ENCODE measurements at places on chromosomes 2 and 18.

- DNase-seq: peak; percentile 20
These were observed 194.1 kb downstream of the SS18 start for GRCh38 chr18:25896178-25896780.

GRCh38 chr2:102058293-102058833 is 66.6 kb downstream of the IL1R2 start:
- DNase-seq: no peak

DNA sequence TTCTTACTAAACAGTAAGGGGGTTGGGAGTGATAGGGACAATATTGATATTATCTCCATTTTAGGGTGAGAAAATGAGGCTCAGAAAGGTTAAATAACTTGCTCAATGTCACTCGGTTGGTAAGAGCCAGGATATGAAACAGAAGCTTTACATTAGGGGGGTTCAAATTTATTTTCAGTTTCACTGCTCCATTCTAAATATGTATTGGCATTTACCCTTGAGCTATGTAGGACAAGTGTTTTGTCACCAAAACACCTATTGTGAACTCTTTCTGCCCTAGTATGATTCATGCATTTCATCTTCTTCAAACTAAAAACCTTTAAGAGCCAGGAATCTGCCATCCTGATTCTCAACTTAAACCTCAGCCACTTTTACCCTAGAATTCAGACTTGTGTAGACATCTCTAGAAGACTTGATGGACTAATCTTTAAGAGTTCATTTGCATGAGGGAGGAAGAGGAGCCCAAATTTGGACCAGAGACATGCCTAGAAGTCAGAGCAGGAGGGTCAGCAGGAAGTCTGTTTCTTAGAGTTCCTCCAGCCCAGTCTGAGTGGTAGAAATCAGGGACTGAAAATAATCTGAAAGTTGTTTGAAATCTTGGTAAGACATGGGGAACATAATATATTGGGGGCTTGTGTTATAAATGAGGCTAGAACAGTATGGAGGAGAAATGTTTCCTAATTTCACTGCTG is 129.4 kb upstream of the ATP5MC3 start:
- DNase-seq: no peak

GRCh38 chr2:69950241-69950640 is 11.2 kb downstream of the ASPRV1 start:
- DNase-seq: no peak

DNA sequence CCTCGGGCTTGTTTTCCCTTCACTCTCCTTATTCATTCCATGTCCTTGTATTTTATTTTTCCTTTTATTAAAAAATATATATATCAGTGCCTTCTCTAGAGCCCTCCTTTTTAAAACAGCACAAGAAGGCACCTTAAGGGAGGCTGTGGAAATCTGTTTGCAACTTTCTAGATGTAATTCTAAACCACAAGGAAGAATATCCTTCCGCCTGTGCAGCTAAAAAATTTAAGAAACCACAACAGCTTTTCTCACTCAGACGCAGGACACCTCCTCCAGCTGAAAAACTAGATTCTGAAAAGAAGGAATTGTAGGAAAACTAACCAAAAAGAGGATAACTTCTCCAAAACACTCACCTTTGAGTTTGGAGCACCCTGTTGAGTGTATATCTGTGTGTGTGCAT is 142.2 kb downstream of the BCL11A start:
- DNase-seq: no peak

- no peak for DNase-seq
These were observed 351.4 kb downstream of the LPIN1 start for GRCh38 chr2:12097859-12098258.

- no peak for DNase-seq
These were observed 65.3 kb downstream of the MEMO1 start for GRCh38 chr2:31945572-31945935.

DNA sequence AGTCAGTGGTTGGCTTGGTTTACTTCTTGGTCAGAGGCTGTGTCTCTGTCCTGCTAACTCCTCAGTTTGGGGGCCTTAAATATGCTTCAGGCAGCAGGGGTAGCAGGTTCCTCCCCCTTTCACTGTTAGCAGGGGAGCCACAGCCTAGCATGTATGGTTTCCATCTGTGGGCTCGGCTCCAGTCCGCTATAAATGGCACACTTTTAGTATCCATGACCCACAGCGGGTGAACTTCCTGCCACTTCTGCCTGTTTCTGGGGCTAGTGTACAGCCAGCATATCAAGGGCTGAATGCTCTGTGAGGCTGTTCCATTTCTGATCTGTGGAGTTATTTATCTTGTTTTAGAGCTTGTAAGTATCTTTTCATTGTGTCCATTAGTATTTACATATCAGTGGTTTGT is 58.3 kb downstream of the MRPL33 start:
- DNase-seq: no peak

DNA sequence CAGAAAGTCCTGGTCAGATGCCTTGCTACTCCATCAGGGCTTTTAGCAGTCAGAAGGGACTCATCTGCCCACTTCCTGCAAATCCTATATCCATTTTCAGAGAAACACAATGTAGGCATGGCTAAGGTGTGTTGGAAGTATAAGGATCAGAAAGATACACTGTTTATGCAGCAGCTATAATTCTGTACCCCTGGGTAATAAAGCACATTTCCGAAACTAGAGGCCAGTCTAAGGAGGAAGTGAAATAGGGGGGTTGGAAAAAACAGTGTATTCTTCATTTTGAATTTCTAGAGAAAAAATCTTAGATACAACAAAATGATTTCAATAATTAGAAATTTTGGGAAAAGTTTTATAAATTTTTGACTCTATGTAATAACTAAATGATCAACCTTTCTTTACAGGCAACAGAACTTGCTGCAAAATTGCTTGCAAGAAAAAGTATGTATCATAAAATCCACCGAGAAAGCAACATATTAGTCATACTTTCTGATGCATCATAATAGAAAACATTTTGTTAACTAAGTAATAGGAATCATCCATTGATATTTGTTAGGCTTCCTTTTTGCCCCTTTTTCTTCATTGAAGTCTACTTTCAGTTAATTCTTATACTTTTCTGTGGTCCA is 47.4 kb downstream of the FSIP2 start:
- no peak for DNase-seq

GRCh38 chr18:48923746-48924629 is 26.8 kb downstream of the SMAD7 start:
- DNase-seq: no peak

GRCh38 chr2:237122214-237122666 is 36.6 kb downstream of the COPS8 start:
- peak; percentile 81 for DNase-seq

DNA sequence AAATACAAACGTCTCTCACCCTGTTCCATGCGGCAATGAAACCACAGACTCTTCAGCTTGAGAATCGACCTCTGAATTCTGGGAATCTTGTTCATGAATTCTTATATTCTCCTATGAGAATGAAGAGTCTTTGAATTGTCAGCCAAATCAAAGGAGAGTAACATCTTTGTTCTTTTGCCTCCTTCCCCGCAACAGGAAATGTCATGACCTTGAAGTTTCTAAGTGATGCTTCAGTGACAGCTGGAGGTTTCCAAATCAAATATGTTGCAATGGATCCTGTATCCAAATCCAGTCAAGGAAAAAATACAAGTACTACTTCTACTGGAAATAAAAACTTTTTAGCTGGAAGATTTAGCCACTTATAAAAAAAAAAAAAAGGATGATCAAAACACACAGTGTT is 21.8 kb downstream of the TNFAIP6 start:
- DNase-seq: no peak

- DNase-seq: no peak
These were observed 1.7 kb downstream of the MSL3B start for GRCh38 chr2:233866479-233866878.

- peak; percentile 46 for DNase-seq
These were observed 21.3 kb downstream of the XRCC5 start for GRCh38 chr2:216130346-216130971.

DNA sequence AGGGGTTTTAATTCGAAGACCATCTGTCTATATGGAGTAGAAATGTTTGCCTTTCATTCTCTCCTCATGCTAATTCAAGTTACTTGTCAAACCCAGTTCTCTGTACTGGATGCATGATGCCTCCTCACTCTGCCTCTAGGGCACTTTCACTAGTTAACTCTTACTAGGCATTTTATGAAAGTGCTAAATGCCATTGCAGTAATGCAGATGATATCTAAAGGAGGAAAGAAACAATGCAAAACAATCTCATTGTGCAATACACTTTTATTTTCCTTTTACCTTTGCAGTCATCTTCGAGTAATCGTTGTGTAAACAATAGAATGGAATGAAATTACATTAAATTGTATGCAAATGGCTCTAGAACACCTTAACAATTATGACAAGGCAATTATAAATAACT is 293.6 kb downstream of the STK39 start:
- DNase-seq: no peak

DNA sequence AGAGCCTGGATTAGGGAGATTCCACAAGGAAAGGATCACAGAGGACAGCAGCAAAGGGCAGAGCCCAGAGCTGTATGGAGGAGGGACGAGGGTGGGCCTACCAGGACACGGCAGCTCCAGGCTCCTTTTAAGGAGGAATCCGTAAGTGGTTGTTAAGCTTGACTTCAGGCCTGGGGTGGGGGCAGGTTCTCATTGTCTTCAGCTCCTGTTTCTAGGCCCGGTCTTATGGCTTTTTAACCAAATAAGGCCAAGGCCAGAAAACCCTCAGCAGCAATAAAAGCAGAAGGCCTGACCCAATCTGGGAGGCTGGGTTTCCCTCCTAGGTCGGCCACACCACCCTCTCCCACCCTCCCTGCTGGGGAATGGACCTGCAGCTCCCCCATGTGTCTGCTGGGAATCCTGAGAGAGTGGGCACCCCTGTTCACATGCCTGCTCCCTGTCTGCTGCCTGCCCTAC is 111.2 kb downstream of the PLB1 start:
- DNase-seq: no peak

DNA sequence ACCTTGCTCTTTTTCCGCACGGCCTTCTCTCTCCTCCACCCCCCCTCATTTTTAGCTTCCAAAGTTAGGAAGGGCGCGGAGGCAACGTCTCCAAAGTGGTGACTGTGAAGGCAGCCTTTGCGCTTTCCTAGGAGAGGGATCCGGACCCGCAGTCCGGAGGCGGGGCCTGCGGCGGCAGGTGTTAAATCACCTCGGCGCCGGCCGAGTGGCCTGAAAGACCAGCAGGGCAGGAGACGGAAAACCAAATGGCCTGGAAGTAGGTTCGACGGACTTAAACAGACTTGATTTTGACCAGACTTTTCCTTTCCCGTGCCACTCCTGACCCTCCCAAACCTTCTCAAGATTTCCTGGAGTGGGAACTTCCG is 615 bp downstream of the GORASP2 start:
- DNase-seq: no peak

All from fibroblast of the conjunctiva (primary cell).